ENCODE measurements at places on chromosomes 13 and 19.

DNA sequence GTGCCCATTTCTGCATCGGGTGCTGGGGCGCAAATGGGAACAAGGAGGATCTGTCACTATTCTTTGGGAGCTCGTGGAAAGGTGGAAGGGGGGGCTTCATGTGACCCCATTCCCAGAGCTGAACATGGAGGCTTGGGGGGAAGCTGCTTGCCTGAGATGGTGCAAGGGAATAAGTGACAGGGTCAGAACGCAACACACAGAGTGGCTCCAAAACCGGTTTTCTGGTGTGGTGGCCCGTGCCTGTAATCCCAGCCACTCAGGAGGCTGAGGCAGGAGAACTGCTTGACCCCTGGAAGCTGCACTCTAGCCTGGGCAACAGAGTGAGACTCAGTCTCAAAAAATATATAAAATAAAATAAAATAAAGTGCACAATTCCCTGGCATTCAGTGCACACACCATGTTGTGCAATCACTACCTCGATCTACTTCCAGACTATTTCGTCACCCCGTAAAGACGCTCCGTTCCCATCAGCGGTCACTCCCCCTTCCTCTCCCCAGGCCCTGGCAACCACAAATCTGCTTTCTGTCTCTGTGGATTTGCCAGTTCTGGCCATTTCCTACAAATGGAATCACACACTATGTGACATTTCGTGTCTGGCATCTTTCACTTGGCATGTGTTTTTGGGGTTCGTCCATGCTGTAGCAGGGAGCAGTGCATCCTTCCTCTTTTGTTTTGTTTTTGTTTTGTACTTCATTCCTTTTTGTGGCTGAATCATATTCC, 18.2 kb upstream of the COMP start:
- DNase-seq = peak; percentile 43

DNA sequence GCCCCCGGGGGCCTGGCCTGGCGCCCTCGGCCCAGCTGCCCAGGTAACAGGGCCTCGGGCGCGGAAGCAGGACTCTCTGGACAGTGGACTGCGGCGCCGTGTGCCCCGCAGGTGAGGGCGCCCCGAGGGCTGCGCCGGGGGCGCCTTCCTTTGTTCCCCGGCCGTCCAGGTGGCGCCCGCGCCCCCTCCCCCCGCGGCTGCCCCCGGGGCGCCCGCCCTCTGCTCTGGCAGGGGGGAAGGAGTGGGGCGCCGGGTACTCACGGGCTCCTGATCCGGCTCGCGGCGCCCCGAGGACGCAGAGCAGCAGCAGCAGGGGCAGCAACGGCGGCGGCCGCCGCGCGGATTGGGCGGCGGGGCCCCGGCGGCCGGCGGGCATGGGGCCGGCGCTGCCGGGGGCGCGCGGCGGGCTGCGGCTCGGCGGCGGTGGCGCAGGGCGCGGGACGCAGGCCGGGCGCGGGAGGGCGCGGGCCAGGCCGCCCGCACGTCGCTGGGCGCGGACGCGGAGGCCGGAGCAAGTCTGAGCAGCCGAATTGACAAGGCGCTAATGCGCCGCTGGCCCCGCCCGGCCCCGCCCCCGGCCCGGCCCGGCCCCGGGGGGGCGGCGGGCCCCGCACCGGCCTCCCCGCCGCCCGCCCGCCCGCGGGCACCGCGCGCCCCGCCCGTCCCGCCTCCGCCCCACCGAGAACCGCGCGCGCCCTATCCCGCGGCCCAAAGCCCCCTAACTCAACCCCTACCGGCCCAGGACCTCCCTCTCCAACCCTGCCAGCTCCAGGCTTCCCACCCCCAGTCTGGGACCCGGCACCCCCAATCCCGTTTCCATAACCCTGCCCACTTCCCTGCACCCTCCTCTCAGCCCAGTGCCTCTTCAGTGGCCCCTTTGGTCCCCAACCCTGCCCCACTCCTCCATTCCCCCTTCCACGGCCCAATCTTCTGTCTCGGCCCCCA, at the start of gene CRLF1:
TSS of gene CRLF1 (minus strand) at position 519 of the 945 bp plus-strand sequence. CDS start at position 376, 143 bp downstream.
- DNase-seq = no peak

- DNase-seq = peak; percentile 23
Measured at GRCh38 chr13:93224535-93224934, 2.1 kb upstream of the GPC6 start.

- DNase-seq = no peak
Measured at GRCh38 chr13:105758918-105759860, 776.3 kb downstream of the EFNB2 start.

DNA sequence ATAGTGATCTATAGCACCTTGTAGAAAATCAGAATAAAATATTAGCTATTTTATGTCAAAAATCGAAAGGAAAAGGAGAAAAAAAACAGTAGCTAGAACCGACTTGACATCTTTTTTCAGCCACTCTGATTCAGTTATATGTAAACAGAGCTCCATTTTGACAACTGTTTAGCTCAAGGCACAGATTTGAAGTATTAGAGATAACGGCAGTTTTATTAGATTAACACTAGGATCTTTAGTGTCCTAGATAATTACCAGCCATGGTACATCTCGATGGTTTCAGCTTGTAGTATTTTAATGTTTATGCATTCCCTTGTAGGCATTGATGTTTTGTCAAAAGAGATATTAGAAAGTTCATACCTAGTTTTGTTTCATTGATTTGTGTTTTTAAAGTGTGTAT, 67.3 kb downstream of the PCDH17 start:
- no peak for DNase-seq

- DNase-seq = no peak
Measured at GRCh38 chr13:111278258-111278657, 42.2 kb upstream of the TEX29 start.

GRCh38 chr13:113928685-113929627, 44.9 kb downstream of the C13orf46 start:
- peak; percentile 73 for DNase-seq

DNA sequence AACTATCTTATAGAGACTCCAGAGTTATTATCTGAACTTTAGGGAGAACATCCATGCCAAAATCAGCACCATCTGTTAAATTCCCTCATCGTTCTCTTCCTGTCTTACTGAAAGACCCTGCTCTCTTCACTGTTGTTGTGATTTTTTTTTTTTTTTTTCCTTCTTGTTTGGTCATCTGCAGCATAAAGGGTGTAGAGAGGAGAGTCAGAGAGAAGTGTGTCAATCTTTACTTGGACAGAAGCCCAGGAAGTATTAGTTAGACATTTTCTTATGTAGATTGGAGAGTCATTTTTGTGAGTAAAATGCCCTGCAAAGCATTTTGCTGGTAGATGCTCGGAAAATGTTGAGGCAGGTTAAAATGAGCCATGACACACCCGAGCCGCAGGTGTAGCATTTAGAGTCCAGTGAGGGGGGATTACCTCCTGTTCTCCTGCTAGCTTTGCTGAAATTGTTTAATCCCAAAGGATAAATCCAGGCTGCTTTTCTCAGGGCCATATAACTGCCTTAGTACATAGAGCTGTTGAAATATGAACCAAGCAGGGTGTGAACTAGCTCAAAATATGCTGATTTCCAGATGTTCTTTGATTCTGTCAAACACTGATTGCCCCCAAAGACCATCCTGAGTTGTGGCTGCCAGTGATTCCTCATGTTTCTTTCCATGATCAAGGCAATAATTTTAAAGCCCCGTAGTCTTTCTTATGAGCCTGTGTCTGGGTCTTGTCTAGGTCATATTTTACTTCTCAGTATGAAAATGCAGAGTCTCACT, 143.5 kb downstream of the DCT start:
- DNase-seq = no peak

GRCh38 chr13:80074143-80074752, 266.7 kb downstream of the SPRY2 start:
- no peak for DNase-seq

GRCh38 chr19:10805065-10805757, 30.8 kb downstream of the TMED1 start:
- no peak for DNase-seq

GRCh38 chr13:112904436-112904960, 64.5 kb upstream of the MCF2L start:
- no peak for DNase-seq

DNA sequence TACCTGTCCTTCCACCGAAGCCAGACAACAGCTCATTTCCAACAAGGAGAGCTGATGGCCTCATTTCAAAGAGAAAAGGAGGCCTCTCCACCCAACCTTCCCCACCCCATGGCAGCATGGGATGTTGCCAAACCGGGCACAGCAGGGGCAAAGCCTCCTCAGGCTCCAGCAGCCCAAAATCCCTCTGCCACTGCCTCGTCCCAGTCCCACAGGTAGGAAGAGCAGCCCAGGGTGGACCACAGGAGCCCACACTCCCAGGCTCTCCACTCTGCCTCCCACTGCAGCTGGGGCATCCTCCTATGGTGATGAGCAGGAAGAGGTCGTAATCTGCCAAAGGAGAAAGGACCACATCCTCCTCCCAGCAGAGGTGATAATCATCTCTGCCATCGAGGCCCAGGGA, 50.9 kb downstream of the PEPD start:
- DNase-seq = no peak

- peak; percentile 40 for DNase-seq
Measured at GRCh38 chr19:2167896-2168618, 4.3 kb downstream of the DOT1L start.

GRCh38 chr13:24650161-24650560, 30.0 kb upstream of the ATP12A start:
- peak; percentile 29 for DNase-seq

DNA sequence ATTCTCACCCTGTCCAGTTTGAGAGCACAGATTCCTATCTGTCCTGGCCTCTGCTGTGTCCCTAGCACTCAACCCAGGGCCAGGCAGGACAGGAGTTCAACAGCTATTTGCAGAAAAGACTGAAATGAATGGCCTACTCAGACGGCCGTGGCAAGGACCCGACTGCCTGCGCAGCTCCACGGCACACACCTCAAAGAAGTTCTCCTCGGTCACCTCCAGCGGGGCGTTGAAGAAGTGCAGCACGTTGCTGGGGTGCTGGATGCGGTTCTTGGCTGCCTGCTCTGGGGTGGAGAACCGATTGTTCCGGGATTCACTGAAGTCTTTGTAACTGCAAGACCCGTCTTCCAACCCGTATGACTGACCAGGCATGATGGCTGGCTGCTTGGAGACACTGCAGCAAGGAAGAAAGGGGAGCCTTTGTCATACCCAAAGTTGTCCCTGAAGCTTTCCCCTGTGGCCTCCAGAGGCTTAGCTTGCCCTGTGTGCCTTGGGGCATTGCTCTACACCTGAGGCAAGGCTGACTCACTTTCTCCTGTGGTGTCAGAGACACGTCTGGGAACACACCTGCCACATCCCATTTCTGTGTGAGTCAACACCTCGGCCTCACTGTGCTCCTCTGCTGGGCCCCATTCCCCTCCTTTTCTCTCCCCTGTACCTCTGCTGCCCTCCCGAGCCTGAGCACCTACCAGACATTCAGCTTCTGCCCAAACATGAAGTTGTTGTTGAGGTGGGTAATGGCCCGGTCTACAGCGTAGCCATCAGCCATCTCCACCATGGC, 6.8 kb upstream of the ECH1 start:
- no peak for DNase-seq

DNA sequence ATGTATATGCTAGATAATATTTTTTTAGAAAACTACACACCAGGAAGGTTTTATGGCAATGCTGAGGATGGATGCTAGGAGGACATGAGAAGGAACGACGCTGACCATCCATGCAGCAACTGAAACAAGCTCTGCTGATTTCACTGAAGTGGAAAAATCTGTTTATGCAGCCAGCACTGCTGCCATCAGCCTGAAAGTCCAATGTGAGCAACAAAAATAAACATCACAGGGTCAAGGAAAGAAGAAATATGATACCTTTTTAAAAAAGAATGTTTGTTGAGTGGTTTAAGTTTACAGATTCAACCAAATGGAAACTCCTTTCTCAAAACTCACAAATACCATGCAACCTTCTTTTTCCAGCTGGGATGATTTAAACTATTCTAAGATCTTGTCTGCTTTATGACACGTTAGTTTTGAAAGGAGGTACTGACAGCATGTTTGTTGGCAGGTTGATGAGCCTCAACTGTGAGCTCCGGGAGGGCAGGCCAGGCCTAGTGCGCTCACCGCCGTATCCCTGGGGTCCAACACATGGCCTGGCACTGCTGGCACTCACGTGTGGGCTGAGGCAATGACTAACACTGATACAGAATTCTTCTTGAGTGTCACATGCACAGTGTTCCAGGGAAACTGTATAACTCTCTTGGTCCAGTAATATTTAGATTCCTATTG, 46.8 kb downstream of the LATS2 start:
- DNase-seq = peak; percentile 83

- no peak for DNase-seq
Measured at GRCh38 chr13:32093006-32093405, 61.4 kb downstream of the FRY start.

DNA sequence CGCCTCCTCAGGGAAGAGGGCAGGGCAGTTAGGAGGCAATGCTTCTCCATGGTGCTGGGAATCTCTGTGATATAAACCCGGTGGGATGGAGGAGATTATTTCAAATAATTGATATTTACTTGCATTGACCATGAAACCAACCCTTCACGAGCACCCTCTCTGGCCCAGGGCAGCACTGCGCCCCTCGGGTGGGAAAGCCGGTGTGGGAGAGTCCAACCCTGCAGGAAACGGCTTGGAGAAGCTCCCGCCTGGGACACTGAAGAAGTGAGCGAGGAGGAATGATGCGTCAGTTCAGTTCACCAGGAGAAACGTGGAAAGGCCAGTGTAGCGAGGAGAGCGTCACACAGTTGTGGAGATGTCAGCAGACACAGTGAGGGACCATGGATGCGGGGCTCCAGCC, 99.9 kb downstream of the COL4A2 start:
- no peak for DNase-seq

DNA sequence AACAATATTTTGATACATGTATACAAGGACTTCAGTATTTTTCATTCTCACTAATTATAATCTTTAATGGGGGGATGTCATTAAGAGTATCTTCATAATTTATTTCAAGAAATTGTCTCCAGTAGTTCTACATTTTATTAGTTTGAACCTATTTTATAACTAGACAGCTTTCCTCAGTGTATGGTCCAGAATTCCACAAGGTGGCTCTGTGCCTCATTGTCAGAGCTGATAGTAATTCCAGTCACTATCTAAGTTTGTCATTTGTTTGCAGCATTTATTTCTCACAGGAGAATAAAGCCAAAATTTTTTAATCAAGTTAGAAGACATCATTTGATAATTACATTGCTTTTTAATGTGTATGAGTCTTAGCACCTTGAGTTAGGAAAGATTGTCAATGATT, 1633.0 kb upstream of the PCDH20 start:
- no peak for DNase-seq

GRCh38 chr13:53694814-53695532, 666.4 kb downstream of the OLFM4 start:
- DNase-seq = no peak

DNA sequence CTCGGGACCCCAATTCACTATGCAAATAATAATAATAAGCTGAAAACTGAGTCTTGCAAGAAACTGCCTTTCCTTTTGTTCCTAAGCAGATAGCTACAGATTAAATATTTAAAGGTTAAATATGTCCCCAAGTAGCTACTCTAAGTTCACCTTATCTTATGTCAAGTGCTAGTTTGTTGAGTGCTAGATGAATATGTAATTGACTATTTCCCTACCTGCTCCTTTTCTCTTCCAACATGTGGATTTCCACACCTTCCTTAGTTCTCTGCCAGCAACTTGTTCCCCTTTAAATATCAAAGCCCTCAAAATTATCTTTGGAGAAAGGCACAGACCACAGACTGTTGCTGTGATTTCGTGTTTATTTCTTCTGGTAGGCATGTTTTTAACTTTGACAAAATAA, 709.2 kb upstream of the SLITRK1 start:
- DNase-seq = no peak

Measured in astrocyte of the spinal cord (primary cell).